Stimulated activated CD4-positive, alpha-beta T cell treated with anti-CD3 and anti-CD28 coated beads, Interleukin-1b, Interleukin-23, amount 100 ng/mL, for 24 hours (primary cell): ENCODE measurements at places on chromosomes 2 and 18.

GRCh38 chr2:176291809-176292283 is 22.6 kb downstream of the MTX2 start:
- DNase-seq: no peak

- DNase-seq: no peak
Observed at GRCh38 chr2:231170055-231170454, 28.4 kb upstream of the ARMC9 start.

- DNase-seq: no peak
Observed at GRCh38 chr18:49704334-49704733, 109.0 kb downstream of the ACAA2 start.

GRCh38 chr18:46894124-46894523 is 23.2 kb downstream of the PIAS2 start:
- no peak for DNase-seq

GRCh38 chr18:49094136-49094535 is 143.4 kb upstream of the SMAD7 start:
- no peak for DNase-seq

GRCh38 chr2:189210250-189211087 is 30.9 kb upstream of the COL5A2 start:
- no peak for DNase-seq

DNA sequence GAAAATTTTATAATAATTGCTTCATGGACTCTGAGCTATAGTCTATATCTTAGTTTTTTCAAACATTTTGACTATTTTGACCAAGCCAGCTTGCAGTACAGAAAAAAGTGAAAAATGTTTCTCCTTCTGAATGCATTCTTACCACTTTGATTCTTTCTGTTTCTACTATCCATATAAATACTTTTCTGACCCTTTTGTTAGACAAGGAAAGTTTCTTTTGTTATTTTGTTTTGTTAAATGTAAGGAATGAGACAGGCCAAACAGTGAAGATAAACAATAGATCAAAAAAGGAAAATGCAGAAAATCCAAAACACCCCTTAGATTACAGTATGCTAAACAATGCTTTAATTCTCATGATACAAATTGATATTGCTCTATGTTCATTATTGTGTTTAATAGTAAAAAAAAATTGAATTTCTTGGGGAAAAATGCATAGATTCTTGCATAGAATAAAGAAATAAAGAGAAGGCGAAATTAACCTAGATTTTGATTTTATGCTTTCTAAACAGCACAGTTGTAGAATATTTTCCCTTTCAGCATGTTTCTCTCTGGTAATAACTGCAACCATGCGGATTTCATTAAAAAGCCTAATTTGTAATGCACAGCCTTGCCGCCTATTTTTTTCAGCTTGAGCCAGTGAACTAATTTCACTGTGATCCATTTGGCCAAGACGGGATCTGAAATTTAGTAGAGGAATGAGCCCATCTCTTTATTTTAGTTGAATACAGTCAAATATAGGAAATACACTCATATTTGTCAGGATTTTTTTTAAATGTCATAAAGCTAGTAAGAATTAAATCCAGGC is 976 bp downstream of the TNFAIP6 start:
- DNase-seq: no peak

DNA sequence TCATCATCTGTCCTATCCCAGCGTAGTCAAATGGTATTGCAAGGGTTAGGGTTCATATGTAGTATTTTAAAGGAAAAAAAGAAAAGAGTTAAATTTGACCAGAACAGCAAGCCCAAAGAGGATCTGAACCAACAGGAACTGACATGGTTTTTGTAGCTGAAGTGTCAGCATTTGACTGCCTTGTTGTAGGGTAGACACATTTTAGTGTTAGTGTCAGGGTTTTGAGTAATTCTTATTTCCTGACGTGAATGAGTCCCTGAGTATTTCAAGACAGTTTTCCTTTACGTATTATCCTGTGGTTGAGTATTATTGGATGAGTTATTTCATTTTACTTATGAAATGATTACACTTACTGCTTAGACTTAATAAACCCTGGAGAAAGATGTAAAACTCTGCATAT is 173.3 kb upstream of the ZEB2 start:
- no peak for DNase-seq

DNA sequence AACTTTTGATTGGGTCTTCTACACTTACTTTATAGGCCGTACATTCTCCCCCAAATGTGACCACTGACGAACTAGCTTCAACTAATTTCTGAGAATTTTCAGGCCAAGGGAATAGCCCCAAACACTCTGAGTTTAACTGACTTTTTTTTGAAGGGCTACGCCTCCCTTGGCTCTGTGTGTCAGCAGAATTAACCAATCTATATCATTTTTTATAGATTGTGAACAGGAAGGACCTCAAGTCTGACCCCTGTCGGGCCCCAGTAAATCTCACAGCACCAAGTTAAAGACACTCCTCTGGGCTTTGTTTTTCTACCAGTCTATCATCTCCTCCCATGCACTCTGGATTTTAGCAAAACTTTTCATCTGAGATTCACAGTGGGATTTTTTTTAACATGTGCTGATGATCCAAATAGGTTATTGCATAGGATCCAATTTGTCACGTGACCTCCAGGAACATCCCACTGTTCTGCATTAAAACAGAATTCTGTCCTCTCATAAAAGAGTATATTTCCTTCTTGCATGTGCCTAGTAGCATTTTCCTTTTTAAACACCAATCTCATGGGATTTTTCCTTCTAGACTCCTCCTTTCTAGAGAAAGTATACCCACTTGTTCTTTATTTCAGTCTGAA is 307.1 kb downstream of the OSR1 start:
- no peak for DNase-seq

DNA sequence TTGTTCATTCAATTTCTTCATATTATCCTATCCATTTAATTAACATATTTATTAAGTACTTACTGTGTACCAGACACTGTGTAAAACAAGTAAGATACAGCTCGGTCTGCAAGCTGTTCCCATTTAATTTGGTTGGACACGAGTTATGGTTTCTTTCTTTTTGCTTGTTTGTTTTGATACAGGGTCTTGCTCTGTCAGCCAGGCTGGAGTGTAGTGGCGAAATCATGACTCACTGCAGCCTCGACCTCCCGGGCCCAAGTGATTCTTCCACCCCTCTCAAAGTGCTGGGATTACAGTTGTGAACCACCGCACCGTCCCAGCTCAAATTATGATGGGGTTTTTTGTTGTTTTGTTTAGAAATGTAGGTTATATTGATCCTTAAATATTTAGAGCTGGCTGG is 9.0 kb downstream of the CYBRD1 start:
- no peak for DNase-seq

DNA sequence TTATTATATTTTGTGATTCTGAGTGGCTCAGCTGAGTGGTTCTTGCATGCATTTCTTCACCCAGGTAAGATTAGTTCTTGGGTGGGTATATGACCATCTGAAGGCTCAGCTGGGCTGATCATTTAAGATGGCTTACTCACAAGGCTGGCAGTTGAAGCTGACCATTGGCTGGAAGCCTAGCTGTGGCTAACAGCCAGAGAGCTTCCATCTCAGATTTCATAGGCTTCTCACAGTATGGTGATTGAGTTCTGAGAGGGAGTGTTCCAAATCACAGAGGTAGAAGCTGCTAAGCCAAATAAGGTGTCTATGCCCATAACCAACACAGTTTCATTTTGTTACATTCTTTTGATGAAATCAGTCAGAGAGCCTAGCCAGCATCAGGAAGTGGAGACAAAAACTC is 117.4 kb upstream of the RPRM start:
- DNase-seq: no peak

- DNase-seq: no peak
Observed at GRCh38 chr18:32668956-32669355, 103.9 kb downstream of the KLHL14 start.

DNA sequence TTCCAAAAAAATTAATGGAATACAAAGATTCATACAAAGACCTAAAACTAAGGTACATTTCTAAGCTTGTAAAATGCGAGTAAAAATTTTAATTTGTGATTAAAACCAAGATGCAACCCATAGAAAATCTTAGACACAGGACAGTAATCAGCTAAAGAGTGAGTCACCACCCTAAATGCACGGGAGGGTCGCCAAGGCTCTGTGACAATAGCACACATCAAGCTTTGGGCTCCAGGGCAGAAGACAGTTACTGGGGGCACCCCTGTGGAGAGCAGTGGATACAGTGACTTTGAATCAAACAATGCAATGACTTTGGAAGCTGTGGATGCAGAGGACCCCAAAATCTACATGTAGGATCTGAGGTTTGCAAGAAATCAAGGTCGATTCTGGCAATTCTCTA is 7.5 kb downstream of the FLACC1 start:
- DNase-seq: no peak

GRCh38 chr2:106931717-106932335 is 45.9 kb upstream of the ST6GAL2 start:
- no peak for DNase-seq

GRCh38 chr2:65742977-65743376 is 310.6 kb upstream of the SPRED2 start:
- DNase-seq: no peak

GRCh38 chr2:59025157-59025757 is 784.1 kb upstream of the FANCL start:
- no peak for DNase-seq

- DNase-seq: no peak
Observed at GRCh38 chr18:10872304-10872703, 277.1 kb downstream of the PIEZO2 start.

DNA sequence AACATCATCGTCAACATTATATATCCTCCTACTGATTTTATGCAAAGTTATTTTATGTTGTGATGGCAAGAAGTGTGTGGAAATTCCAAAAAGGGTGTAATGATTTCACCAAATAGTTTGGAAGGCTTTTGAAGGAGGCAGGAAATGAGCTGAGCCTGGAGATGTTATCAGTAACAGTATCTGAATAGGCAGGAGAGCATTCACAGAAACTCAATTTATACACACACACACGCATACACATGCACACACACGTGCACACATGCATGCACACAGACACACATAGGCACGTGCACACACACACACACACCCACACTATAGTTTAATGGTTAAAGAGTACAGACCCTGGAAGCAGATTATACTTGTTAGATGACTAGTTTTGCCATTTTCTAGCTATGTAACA is 47.3 kb downstream of the ARHGEF4 start:
- DNase-seq: no peak

GRCh38 chr2:227455200-227455599 is 16.8 kb upstream of the AGFG1 start:
- no peak for DNase-seq

DNA sequence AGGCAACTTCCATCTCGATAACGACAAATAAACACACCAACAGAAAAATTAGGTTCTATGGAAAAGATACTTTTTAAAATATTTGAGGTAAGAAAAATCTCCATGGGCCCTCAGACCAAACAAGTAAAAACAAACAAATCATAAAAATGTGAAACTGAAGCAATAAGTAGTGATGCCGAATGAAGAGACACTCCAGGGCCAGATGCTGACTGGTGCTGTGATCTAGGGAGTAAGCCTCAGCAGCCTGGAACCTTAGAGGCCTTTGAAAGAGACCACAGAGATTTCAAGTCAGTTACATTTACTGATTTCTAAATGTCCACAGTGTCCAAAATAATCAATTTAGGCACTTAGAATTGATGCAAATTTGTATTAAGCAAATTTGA is 1144.7 kb downstream of the CNTNAP5 start:
- no peak for DNase-seq

- no peak for DNase-seq
Observed at GRCh38 chr18:76997951-76998808, 134.4 kb downstream of the MBP start.

- no peak for DNase-seq
Observed at GRCh38 chr2:205858275-205858674, 176.0 kb downstream of the NRP2 start.

DNA sequence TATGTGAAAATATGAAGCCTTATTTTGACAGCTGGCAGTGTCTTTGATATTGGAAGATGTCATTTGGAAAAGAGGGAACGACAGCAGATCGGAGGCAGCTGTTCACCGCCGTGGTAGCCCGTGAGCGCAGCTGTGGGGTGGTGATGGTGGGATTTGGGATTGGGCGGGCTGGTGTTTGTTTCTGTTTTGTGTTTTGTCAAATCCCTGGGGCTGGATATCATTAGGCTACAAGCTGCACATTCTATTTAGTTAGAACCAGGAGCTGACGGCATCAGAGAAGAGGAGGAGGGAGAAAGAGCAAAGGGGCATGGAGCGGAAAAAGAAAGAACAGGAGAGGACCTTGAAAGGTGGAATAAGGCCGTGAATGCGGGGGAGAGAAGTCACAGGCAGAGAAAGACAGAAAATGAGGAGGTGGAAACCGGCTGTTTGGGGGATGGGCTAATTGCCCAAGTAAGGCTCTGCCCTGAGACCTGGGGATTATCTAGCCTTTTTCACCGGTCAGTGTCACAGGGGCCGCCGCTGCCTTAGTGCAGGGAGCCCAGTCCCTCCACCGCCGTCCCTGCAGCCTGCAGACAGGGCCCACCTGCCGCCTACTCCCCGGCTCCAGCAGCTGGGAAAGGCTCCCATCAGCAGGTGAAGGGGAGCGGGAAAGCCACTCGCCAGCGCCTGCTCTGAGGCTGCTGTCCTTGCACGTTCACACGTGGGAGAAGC is 88.0 kb downstream of the ZCCHC2 start:
- DNase-seq: no peak

GRCh38 chr2:67670747-67671183 is 273.6 kb downstream of the ETAA1 start:
- DNase-seq: no peak

GRCh38 chr18:59448546-59448945 is 89.5 kb upstream of the LMAN1 start:
- no peak for DNase-seq

GRCh38 chr2:191756761-191757160 is 78.8 kb downstream of the NABP1 start:
- DNase-seq: no peak

GRCh38 chr18:8366656-8367055 is 242.6 kb upstream of the RAB12 start:
- DNase-seq: no peak

GRCh38 chr18:57956491-57956890 is 87.5 kb upstream of the NEDD4L start:
- no peak for DNase-seq

DNA sequence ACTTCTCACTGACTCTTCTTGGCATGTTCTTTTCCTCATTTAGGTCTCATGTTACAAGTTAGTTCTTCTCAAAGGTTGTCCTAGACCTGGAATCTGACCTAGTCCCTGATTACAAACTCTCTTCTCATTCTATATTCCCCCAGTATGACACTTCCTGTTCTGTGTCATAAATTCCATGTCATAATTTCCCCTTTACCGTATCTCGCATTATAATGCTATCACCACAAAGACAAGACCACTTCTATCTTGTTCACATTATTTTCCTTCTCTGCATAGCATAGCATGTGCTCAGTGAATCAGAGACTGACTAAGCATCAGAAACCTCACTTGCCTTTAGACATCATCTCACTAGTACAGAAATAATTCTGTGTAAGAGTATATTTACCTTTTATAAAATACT is 63.6 kb upstream of the CAVIN2 start:
- no peak for DNase-seq

GRCh38 chr18:31373641-31374040 is 2.9 kb upstream of the DSG4 start:
- DNase-seq: no peak

- DNase-seq: no peak
Observed at GRCh38 chr2:36578343-36579296, 19.3 kb downstream of the FEZ2 start.
